NCI-H774 (cell line): ENCODE measurements at places on chromosomes 4 and X.

- DNase-seq = no peak
These were observed 31.6 kb downstream of the UBE2K start for GRCh38 chr4:39729557-39729956.

GRCh38 chrX:5380426-5380825 lies 848.2 kb downstream of the NLGN4X start:
- DNase-seq = no peak

DNA sequence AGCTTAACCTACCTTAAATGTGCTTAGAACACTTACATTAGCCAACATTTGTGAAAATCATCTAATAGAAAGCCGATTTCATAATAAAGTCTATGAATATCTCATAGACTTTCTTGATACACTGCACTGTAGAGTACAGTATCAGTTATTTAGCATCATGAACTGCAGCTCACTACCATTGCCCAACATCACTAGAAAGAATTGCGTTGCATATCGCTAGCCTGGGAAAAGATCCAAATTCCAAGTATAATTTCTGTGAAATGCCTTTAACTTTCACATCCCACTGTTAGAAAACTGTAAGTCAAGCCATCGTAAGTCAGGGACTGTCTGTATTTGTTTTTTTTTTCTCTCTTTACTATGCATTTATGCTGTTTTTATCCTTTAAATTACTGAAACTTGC lies 918.6 kb upstream of the PABPC4L start:
- no peak for DNase-seq

DNA sequence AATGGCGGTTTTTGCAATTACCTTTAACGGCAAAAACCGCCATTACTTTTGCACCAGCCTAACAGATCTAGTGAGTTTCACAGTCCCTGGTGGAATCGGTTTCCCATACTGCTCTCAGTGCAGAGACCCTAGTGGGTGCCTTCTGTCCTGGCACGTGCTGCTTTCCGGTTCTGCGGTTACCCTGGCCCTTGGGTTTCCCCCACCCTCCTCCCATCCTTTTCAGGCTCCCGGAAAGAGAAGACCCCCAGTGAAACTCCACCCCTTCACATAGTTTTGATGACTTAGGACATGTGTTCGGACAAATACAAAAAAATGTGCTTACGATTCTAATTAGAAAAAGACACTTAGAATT lies 36.9 kb downstream of the NLGN3 start:
- no peak for DNase-seq

DNA sequence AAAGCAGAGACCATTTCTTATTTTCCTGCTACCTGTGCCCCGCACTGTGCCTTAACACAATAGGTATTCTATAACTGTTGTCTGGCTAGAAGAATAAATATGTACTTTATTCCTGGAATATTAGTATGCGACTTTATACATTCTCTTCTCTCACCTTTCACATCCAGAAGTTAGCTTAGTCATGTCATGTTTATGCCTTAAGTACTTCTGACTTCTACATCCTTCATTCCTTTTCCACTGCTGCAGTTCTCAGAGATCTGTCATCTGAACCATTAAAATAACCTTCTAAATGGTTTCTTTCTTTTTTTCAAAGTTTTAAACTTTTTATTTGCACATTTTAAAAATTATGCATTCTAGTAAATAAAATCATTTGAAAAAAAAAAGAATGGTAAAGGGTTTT lies 34.4 kb downstream of the KIF4A start:
- DNase-seq = no peak

DNA sequence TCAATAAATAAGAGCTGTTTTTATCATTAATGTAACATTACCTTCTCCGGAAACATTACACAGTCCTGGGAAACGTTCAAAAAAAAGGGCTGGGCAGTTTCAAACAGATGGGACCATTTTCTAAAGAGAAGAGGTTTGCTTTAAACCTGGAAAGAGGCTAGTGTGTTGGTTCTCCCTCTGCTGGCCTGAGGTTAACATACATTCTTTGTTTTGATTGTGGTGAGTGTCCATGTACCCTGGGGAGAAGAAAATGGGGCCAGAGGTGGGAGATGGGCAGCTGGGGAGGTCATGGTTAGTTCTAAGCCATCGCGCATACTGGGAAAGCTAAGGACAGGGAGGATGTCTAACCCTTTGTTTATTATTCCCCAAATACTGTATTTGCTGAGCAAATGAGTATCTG lies 194.7 kb downstream of the CPEB2 start:
- DNase-seq = no peak

GRCh38 chrX:13923845-13924244 lies 105.8 kb downstream of the GEMIN8 start:
- peak; percentile 38 for DNase-seq

DNA sequence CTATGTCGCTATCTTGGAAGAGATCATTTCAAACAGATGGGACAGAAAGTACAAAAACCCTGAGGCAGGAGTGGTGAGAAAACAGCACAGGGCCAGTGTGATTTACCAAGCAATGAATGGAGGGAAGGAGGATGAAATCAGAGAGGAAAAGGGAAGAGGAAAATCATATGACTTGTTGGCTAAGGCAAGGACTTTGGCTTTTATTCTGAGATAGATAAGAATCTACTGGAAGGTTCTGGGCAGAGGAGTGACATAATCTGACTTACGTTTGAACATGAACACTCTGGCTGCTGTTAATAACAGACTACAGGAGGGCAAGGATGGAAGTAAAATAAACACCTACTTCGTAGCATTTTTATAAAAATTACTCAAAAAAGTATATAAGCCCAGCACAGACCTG lies 207.8 kb upstream of the SLC7A11 start:
- no peak for DNase-seq

- DNase-seq = no peak
These were observed 76.1 kb downstream of the ZNF518B start for GRCh38 chr4:10381146-10381545.

- no peak for DNase-seq
These were observed 27.0 kb downstream of the METAP1 start for GRCh38 chr4:99022566-99022965.

DNA sequence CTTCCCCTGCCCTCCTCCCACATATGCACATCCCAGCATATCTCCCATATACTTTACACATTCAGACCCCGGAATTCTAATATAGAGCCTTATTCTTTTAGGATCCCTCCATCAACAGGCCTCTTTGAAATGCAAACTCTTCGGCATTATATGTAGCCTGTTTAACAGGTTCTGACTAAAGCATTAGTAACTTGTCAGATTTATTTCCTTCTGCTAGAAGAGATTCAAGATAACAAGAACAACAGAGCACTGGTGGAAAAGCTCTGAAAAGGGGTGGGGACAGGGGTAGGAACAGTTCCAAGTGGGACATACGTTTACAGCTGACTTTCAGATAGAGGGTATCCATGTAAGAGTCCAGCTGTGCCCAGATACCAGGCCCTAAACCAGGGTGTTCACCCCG lies 31.7 kb upstream of the PRPS1 start:
- DNase-seq = no peak

DNA sequence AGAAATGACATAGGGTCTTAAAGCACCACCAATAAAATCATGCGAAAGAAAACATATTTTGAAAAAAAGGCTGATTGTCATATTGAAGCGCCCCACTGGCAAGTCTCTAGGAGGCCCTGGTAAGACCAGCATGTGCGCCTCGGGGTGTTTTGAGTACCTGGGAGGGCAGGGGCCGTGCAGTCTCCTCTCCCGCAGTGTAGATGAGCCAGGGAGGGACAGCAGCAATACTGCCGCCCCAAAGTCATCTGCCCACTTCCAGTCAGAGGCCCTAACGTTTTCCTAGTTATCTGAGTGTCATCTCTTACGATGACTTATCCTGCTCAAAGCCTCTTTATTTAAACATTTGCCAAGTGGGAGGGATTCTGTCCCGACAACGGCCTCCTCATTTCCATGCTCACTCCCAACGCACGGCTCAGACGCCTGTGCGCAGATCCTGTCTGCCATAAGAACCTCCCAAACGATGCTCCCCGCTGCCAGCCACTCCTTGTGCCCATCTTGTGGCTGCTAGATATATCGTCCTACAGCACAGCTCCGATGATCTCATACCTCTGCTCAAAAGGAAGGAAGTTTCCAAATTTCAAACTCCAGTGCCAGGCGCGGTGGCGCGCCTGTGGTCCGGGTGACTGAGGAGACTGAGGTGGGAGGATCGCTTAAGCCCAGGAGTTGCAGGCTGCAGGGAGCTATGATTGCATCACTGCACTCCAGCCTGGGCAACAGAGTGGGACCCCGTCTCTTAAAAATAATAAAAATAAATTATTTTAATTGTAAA lies 17.2 kb upstream of the SCRG1 start:
- DNase-seq = no peak
